Dermis microvascular lymphatic vessel endothelial cell (primary cell): ENCODE measurements at places on chromosomes 12 and 14.

GRCh38 chr14:55103005-55103640, 25.9 kb upstream of the LGALS3 start:
- peak; percentile 94 for DNase-seq

DNA sequence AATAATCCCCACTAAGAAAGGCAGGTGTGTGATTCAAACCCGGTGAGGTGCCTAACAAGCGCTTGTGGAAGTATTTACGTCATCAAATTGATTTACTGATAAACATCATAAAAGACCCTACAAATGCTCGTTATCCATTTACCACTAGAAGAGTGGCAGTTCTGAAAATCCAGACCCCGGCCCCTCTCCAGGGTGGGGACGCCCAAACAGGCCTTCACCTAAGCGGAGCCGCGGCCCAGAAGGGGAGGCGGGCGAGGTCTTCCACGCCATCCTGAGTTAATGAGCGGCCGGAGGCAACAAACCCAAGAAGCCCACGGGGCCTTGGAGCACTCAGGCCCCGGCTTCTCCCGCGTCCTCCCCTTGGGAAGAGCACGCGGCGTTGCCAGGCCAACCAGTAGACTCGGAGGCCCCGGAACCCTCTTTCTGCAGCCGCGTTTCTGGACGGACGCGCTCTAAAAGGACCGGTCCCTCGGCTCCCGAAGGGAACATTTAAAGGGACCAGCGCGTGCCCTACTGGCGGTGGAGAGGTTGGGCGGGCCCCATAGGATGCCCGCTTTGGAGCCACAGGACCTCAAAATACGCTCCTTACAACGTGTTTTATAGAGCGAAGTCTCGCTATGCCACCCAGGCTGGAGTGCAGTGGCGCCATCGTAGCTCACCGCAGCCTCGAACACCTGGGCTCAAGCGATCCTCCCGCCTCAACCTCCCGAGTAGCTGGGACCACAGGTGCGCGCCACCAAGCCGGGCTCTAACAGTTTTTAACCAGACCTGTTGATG, 3.5 kb downstream of the PTPN21 start:
- DNase-seq = peak; percentile 83

GRCh38 chr12:24997970-24998582, 49.2 kb upstream of the BCAT1 start:
- peak; percentile 79 for DNase-seq

GRCh38 chr12:76586764-76587395, 27.3 kb upstream of the OSBPL8 start:
- peak; percentile 28 for DNase-seq

DNA sequence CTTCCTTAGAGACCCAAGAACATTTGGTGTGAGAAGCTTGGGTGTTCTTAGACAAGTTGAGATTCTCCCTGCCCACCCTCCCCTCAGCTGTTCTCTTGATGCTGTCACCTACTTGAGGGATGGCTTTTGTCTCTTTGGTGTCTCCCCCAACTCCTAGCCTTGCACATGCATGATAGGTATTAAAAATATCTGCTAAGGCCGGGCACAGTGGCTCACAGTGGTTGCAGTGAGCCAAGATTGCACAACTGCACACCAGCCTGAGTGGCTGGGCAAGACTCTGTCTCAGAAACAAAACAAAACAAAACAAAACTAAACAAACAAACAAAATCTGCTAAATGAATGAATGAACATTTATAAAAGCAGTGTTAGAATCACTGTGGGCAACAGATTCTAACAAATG, 261.1 kb downstream of the AKAP6 start:
- no peak for DNase-seq

- DNase-seq = no peak
Measured at GRCh38 chr12:65943388-65944137, 119.3 kb downstream of the HMGA2 start.
